IPS-NIHi11 (cell line): ENCODE measurements at places on chromosomes 3 and 15.

DNA sequence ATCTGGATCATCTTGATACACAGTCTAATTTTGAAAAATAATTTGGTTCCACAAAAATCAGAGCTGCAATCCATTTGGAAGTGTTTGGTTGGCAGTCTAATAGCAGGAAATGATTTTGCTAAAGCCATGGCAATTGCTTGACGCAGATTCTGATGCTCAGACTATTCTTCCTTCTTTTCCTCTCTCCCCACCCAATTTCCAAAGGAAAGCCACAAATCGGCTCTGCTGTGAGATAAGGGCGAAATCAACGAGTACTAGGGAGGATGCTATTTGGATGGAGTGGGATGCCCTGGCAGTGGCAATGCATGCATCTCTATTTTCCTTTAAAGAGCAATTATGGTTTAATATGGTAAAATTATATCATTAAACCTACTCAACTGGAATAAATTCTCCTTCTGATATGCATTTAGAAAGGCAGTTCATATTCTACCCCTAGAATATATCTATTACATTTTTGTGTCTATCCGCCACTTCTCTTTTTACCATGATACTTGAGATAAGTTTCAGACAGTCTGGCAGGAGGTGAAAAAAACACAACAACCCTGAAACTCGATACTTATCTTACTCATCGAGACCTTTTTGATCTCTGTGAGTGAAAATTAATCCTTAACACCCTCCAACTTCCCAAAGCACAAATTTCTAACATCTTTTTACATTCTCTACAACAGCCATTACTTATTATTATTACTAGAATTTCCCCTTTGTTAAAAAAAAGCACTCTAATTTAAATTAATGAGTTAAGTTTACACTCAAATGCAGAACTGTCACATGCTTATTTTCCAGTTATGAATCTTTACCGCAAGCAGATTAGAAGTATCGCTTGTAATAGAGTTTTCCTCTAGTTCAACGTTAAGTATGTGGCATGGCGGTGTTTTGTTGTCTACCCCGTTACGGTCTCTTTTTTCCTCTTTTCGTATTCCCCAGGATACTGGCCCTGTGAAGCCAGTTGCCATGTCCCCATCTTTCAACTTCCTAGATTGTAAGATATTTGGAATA is 433.3 kb downstream of the FOXP1 start:
- no peak for DNase-seq

DNA sequence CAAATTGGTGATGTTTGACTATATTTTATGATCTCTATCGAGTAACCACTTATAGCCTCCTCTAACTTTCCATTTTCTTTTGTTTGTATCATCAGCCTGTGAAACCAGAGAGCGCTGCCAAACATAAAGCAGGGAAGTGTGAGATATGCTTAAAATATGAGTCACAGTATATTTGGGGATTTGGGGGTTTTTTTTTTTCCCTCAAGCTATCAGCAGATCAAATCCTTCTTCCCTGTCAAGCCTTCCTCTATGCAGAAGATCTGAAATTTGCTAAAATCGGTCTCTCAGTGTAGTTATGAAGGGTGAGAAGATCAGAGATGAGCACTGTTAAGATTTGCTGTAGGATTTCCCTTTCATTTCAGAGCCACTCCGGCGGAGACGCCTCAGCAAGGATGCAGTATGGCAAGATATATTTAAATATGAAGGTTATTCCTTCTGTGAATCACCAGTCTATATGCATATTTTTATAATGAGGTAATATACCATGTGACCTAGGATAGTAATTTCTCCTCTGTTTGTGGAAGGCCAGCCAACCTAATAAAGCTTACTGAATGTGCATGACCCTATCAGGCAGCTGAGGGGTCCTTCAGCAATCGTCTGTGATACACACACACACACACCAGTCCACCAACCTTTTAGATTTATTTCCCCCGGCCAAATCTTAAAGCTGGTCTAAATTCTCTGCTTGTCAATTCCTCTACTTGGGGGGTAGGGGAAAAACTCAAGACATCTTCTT is 474.1 kb downstream of the FOXP1 start:
- DNase-seq: no peak

- DNase-seq: no peak
These were observed 130.3 kb downstream of the MINAR1 start for GRCh38 chr15:79562403-79562815.

GRCh38 chr15:35136321-35137189 is 51.5 kb upstream of the NANOGP8 start:
- no peak for DNase-seq

DNA sequence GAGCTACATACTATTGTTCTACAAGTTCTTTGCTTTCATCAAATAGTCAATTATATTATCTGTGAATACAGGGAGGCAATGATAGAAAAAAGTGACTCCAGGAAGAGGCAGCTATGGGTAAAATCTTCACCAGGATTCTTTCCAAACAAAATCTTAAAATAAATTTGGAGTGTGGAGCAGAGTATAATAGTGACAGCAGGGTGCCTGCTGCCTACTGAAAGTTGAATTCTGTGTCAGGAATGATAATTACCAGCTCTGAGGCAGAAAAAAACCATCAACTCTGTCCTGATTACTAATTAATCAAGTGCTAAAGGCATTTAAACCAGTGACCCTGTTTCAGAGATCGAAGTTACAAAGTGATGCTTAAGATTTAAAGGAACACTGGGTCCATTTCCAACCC is 148.0 kb downstream of the DIPK2A start:
- no peak for DNase-seq

- DNase-seq: no peak
These were observed 107.2 kb upstream of the LRRC3B start for GRCh38 chr3:26515351-26515750.

DNA sequence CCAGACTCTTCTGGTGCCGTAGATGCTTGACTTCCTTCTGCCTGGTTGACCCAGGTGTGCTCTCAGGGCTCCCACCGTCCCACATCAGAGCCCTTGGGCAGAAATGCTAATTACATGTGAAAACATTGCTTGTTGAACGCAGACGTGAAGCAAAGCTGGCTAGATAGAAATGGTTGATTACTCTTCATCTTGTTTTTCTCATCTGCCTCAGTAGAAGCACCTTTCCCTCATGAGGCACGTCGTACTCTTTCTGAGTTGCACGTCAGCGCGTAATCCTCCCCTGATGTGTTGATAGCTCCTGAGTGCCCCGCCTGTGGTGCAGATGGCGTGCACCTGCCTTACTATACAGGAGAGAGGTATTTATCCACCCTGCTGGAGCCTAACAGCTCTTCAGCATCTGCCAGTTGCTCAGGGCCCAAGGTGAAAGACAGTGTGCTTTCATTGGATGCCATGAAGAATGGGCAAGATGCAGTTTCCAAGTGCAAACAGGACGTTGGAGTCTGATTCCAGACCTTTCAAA is 18.1 kb downstream of the MAP6D1 start:
- DNase-seq: no peak

DNA sequence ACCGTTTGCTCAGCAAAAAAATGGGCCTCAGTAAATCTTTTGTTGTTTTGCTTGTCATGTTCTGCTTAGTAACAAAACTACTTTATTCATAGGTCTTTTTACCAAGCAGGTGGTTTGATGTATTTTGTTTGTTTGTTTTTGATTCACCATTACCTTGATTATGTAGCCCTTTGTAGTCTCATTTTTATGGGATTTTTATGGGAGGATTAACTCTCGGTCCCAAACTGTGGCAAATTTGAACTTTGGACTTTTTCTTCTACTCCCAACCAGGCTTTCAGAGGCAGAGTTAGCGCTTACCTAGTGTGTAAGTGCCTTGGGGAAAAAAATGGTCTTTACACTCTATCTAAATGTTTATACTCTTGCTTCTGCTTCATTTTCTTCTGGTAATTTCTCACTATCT is 276.7 kb upstream of the POU1F1 start:
- DNase-seq: no peak

- DNase-seq: no peak
These were observed 14.8 kb downstream of the CLK3 start for GRCh38 chr15:74630284-74631086.

DNA sequence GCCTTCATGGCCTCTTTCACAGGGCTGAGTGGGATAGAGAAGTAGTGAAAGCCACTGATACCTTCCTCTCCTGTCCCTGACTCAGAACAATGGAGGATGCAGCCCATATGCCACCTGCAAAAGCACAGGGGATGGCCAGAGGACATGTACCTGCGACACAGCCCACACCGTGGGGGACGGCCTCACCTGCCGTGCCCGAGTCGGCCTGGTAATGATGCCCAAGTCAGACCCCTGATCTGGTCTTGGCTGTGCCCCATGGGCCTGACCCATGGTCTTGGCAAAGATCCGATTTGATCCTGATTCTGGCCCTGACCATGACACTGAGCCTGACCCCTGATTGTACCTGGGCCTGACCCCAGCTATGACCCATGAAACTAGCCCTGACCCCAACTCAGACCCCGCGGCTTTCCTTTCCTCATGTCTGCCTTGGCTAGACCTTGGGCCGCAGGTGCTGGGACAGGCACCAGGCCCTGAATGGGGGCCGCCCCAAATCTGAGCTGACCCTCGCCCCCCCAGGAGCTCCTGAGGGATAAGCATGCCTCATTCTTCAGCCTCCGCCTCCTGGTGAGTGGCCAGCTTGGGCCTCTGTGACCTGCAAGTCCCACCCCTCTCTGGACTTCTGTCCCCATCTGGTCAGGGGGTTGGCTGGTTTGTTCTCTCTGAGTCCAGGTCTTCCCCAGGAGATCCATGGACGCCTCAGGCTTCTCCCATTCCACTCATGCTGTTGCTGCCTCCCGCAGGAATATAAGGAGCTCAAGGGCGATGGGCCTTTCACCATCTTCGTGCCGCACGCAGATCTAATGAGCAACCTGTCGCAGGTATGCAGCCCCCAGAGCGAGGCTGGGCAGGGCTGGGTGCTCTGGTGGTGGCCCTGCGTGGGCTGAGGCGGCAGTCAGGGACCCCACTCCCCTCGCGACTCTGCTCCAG is 15.6 kb downstream of the NT5DC2 start:
- DNase-seq: no peak

DNA sequence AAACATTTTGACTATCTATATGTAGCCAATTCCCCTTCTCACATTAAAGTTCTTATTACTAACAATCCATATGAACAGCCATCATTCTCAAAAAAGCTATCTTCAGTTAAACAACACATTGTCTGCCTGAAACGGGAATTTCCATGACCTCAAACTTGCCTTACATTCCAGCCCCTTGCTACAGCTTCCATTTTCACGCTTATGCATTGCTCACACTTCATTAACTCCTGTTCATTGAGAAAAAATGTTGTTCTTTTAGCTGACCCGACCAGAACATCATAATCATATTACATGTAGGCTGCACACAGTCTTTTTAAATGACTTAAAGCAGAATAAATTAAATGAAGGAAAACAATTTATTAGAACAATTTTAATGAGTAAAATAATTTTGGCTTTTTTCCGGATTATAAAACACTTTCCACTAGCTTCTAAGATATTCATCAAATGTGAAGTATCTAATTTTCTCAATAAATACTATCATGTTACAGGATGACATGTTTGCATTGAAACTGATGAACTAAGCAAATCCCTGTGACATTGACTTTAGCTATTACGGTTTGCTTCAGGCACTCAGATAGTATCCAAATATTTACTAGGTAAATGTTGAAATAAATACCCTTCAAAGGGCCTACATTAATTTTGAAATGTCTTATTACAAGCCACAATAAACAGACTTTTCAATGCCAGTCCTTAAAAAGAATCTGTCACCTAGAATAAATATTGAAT is 49.9 kb downstream of the P3H2 start:
- DNase-seq: no peak
